SJCRH30 (cell line): ENCODE measurements at places on chromosomes 2 and 18. TPM values are rescaled to one million over a fixed set of nuclear protein-coding genes. Genes with fewer than 3 reads are reported as not detected.

The LINC00305 gene
- not detected in 2 replicates for total RNA-seq

DNA sequence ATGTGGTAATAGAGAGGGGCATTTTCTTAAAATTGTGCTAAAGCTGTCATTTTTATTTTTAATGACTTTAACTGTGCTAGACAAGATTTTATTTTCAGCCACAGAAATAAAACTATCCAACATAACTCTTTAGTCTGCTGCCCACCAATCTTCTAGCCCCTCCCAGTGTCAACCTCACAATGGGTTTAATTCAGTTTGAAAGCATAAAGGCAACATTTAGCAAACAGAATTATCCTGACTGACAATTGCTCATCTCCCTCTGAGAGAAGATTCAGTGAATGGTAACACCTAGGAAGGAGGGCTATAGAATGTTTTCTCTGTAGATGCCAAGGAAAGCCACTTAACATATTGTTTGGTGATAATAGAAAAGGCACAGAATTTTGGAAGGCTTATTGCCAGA is 5.2 kb downstream of the ERMN start:
- DNase-seq: no peak

GRCh38 chr2:134823431-134823830 is 15.0 kb upstream of the ACMSD start:
- DNase-seq: no peak

The SKOR2 gene
- total RNA-seq: not detected in 2 replicates

The UNC80 gene
- total RNA-seq: 6.0 and 7.2 TPM in 2 replicates
